ENCODE measurements at places on chromosomes 7 and 10.

- no peak for DNase-seq
Measured at GRCh38 chr7:99098286-99098823, 45.6 kb downstream of the SMURF1 start.

- DNase-seq: no peak
Measured at GRCh38 chr7:94301024-94301586, 93.6 kb upstream of the COL1A2 start.

GRCh38 chr7:55189146-55189766 lies 170.4 kb downstream of the EGFR start:
- peak; percentile 28 for DNase-seq

DNA sequence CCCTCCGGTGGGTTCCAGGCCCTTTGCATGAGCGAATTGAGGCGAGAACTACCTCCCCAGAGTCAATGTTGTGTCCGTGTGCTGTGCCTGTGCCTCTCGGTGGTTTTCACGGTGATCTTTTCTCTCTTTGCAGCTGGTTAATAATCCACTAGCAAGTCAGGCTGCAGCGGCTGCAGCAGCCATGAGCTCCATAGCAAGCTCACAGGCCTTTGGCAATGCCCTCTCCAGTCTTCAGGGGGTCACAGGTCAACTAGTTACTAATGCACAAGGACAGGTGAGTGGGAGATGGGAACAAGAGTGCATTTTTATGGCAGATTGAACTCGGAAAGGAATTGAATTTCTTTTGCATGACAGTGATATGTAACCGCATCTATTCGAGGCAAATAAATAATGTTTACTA lies 159.7 kb upstream of the YAE1 start:
- no peak for DNase-seq

- DNase-seq: no peak
Measured at GRCh38 chr7:143230602-143231457, 9.0 kb downstream of the TAS2R40 start.

DNA sequence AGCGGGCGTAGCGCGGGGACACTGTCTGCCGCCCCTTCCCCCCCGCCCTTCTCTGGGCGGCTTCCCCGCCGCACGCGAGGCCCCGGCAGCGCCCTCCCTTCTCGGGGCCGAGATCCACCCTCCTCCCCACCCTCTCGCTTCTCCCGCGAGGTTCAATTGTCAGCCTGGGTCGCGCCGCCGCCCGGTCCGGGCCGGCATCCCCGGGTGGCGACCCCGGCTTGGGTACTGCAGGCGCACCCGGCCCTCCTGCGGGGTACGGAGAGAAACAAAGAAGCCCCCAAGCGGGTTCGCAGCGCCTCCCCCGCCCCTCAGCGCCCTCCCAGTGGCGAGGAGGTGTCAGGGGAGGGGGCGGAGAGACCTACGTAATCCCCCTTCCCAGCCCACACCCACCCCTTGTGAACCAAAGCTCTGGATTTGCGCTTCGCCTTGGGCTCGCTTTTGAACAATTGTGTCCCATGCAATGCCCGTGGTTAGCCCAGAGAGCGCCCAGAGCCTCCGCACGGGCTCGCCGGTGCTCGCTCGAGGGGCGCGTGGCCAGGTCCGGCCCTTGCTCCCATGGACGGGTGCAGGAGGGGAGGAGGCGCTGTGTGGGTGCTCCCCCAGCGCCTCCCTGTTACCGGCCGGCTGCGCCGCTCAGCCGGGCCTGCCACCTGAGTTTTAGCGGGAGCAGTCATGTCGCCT lies 634 bp downstream of the HECW1 start:
- DNase-seq: peak; percentile 97

DNA sequence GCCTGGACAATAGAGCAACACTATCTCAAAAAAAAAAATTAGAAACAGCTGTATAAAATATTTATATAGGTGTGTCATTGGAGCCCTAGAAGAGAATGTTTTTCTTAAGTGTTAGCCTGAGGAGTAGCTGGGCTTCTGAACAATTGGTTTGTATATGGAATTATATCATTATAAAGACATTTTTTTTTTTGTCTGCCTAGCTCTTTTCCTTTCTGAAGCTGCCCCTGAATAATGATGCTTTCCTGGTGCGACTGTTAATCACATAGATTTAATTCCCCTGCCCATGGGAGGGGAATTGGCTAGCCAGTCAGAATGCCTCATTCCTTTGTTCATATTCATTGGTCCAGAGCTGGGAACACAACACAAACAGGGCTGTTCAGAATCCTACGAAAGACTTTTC lies 13.9 kb upstream of the ABCC2 start:
- no peak for DNase-seq

- no peak for DNase-seq
Measured at GRCh38 chr7:151652111-151652510, 132.4 kb upstream of the RHEB start.

GRCh38 chr10:59177836-59178235 lies 1.4 kb downstream of the PHYHIPL start:
- no peak for DNase-seq

DNA sequence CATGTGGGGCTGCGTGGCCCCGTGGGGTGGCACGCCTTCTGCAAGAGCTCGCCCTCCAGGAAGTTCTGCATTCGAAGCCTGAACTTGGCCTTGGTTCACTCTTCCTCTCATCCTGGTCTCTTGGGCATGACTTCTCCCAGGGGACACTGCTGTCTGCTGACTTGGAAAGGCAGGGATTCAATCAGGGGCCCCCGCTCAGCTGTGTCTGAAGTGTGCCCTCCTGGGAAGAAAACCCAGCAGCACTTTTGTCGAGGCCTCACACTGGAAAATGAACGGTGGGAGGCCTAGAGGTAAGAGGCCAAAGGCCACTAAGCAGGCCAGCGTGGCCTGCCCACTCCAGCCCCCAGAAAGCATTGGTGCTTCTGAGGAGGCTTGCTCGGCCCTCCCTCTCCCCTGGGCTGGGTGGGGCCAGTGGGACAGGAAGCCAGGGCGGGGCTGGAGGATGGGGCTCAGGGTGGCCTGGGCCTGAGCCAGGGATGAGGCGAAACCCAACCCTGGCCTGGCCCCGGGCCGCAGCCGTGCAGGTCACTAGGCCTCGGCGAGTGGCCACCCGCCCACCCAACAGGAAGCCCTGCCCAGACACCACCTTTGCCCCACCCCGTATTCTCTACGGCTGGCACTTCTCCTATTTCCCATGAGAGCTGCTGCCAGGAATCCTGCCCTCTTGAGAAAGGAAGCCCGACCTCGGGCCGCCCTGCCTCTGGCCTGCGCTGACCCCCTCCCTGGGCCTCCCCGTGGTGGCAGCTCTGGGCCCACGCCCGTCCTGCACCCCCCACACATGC lies 81.1 kb downstream of the ZMIZ1 start:
- DNase-seq: no peak

DNA sequence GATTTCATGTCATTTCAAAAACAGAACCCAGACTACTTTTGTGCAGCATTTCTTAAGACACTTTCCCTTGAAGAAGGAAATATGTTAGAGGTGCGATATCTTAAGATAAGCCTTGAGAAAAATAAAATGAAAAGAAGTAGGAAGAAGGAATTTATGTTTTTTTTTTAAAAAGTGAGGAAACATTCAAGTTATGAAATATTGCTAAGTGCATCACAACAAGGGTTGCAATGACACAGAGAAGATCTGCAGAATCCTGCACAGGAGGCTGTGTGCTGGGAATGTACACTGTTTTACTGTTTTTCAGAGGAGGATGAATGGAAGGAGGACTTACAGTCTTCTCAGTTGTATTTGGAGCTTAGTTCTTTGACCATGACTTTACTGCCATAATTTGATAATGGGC lies 79.8 kb upstream of the NME8 start:
- DNase-seq: no peak

- no peak for DNase-seq
Measured at GRCh38 chr10:75043256-75044131, 68.0 kb upstream of the SAMD8 start.

- no peak for DNase-seq
Measured at GRCh38 chr7:50869108-50869725, 86.5 kb upstream of the GRB10 start.

GRCh38 chr10:118901380-118901779 lies 128.1 kb upstream of the NANOS1 start:
- DNase-seq: peak; percentile 58

DNA sequence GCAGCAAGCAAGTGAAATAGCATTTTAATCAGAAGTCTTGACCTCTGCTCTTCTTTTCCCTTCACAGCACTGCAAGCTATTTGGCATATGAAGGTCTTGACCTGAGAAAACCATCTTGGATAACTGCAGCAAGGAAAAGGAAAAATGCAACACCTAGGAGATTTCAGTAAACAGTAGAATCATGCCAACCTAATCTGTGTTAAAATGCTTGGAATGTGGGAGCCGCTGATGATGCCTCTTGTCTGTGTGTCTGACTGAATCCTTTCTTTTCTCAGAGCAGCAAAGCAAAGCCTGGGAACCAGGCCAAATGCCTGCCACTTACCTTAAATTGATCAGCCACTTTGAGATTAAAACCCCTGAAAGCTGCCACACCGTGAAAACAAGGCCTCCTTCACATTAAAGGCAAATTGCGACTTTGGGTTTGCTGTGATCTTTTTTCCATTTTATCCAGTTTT lies 80.4 kb upstream of the CDK6 start:
- DNase-seq: peak; percentile 70

- DNase-seq: peak; percentile 79
Measured at GRCh38 chr10:114874827-114875411, 53.3 kb downstream of the FHIP2A start.

GRCh38 chr10:44325596-44326307 lies 59.1 kb downstream of the CXCL12 start:
- no peak for DNase-seq

DNA sequence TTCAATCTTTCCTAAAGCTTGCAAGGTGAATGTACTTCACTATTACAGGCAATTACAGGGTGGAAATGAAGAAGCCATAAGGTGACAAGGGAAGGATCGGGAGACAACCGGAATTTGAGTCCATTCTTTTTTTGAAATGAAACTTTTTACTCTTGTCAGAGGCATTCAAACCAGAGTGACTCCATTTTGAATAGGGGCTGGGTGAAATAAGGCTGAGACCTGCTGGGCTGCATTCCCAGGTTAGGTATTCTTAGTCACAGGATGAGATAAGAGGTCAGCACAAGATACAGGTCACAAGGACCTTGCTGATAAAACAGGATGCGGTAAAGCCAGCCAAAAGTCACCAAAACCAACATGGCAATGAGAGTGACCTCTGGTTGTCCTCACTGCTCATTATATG lies 363.3 kb downstream of the TYW1 start:
- no peak for DNase-seq

GRCh38 chr7:44912775-44913347 lies 27.5 kb upstream of the PURB start:
- no peak for DNase-seq

- DNase-seq: no peak
Measured at GRCh38 chr10:3106928-3107425, 39.6 kb downstream of the PFKP start.

GRCh38 chr10:124450012-124450782 lies at the start of gene NKX1-2:
NKX1-2 (minus strand) TSS chr10:124450035; CDS start chr10:124449943, 92 bp downstream.
- DNase-seq: peak; percentile 75

DNA sequence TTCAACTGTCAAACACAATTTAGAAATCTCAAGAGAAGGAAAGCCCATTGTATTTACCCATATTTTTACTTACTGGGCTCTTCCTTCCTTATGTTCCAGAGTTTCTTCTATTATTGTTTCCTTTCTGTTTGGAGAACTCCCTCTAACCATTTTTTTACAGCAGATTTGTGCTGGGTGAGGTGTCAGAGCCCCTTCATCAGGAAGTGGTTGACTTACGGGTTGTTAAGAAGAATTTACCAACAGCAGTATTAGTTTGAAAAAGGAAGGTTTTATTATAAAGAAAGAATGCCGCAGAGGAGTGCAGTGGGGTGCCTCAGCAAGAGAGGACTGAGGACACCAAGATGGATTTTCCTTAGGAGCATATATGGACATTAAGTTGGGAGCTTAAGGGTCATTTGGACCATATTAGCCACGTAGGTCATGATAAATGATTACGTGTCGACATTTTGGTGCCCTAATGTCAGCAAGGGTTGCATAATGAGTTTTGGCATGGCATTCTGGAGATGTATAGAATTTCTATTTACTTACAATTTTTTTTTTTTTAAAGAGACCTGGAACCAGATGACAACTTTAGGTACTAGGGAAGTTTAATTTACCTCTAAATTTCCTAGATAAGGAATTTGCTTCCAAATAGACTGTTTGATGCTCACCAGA lies 6.3 kb upstream of the TBATA start:
- DNase-seq: no peak

DNA sequence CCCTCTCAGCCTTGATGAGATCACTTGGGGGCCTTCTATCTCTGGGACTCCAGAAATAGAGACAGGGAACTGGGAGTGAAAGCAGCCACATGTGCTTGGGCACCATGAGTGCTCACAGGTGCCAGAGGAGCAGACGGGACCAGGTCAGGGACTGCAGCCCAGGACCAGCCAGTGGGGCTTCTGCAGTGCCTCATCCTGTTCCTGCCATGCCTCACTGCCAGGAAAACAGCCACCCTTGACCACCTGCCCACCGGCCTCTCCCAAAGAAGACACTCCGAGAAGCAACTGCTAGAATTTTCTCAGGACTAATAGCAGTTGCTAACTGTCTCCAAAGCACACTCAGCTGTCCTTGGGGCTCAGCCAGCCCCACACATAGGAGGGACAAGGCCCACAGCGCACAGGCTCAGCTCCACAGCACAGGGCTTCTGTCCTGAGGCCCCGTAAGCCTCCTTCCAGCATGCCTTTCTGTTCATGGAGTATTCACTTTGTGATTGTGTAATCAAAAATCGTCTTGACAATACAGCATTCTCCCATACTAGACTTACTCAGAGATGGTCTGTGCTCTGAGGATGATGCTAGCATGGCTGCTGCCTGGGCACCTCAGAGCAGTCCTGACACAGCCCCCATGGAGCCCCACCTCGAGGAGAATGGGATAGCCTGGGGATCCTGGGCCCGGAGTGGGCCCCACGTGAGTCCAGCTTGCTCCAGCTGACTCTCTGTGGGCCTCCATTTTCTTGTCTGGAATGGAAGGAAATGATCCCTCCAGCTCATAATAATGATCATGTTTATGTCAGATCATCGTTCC lies 115.7 kb upstream of the RET start:
- DNase-seq: no peak
